ENCODE measurements at places on chromosomes 6 and 20. TPM values are rescaled to one million over a fixed set of nuclear protein-coding genes. Genes with fewer than 3 reads are reported as not detected.

SCGN gene
- total RNA-seq: not detected

SYCP2 gene
- total RNA-seq: 0.26 TPM

DNA sequence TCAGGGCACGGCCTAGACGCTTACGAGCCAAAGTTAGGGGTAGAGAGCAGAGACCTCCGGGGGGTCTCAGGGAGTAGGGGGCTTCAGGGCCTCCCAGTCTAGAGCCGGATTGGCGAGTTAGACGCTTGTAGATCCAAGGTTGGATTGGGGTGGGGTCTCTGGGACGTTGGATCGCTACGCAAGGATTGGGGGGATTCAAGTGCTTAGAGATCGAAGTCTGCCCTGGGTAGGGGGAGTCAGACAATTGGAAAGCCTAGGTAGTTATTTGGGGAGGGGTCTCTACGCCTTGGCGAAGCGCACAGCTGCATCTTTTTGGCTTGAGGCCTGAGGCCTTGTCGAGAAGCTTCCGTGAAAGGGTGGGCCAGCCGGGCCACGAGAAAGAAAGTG, 469 bp downstream of the STX16 start:
- no peak for DNase-seq

DNA sequence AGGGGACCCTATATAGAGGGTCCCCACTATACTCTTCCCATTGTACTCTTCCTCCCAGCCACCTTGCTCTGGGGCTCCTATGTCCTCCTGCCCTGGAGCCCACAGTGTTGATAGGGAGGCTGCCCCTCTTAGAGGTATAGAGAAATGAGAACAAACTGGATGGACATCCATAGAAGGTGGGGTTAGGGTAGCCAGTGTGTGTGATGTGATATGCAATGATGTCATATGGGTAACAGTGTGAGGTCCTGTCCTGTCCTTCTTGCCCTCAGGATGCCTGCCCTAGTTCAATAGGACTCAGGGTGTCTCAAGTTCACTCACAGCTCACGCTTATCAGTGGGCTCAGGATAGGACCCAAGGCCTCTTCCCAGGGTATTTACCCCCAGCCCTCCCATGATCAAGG, 435 bp downstream of the PTCRA start:
- no peak for DNase-seq

- DNase-seq: no peak
These were observed 47.4 kb downstream of the AIG1 start for GRCh38 chr6:143107911-143108761.

GRCh38 chr20:41476013-41476441, 109.4 kb upstream of the EMILIN3 start:
- DNase-seq: peak; percentile 95

DNA sequence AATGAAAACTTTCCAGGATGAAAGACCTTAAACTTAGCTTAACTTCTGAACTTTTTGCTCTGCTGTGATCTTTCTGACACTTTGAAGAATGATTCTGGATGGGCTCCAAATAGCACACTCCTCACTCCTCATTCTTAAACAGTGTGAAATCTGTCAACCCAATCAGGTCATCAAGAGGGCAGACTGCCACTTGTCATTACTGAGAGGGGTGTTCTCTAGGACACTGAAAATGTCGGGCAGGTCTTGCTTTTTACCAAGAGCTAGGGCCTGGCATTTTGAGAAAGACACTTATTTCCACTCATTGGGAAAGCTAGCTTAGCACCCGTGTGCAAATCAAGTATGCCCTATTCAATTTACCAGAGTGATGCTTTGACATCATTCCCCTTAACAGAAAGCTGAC, 122.2 kb downstream of the MTFR2 start:
- DNase-seq: no peak

GRCh38 chr20:56762829-56763228, 133.7 kb downstream of the TFAP2C start:
- no peak for DNase-seq

DNA sequence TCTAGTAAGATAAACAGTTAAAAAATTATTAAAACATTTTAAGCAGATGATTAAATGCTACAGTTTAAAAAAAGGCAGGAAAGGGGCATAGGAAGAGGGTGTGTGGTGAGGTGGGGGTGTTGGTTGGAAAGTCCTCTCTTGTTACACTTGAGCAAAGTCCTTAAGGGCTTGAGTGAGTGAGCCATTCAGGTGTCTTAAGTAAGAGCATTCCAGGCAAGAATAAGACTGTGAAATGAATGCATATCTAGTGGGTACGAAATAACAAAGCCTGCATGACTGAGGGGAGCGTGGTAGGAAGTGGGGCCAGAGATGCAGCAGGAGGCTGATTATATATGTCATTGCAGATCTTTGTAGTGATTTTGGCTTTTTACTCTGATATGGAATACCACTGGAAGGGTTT, 5.1 kb downstream of the CDKAL1 start:
- DNase-seq: no peak

DNA sequence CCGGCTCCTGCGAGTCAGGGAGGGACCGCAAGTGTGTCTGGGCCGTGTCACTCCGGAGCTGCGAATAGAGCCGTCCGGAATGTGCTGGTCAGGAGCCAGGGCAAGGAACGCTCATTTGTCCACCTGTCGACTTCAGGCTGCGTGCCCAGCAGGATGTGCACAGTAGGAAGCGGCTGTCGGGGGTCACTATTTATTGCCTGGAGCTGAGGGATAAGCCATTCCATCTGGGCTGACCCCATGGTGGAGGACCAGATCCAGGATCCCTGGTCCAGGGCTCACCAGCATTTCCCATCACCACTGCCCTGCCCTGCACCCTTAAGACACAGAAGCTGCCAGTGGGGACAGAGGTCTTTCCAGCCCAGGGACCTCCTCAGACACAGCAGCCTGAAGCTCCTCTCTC, 14.7 kb downstream of the NTSR1 start:
- DNase-seq: peak; percentile 97

DNA sequence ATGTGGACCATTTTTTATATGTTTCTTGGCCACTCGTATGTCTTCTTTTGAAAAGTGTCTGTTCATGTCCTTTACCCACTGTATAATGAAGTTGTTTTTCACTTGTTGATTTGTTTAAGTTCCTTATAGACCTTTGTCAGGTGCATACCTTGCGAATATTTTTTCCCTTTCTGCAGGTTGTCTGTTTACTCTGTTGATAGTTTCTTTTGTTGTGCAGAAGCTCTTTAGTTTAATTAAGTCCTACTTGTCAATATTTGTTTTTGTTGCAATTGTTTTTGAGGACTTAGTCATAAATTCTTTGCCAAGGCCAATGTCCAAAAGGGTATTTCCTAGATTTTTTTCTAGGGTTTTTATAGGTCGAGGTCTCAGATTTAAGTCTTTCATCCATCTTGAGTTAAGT, 66.2 kb downstream of the UNC5CL start:
- no peak for DNase-seq

- peak; percentile 29 for DNase-seq
These were observed 19.0 kb upstream of the STX11 start for GRCh38 chr6:144131248-144131709.

GRCh38 chr6:139446138-139446715, 71.8 kb upstream of the CITED2 start:
- no peak for DNase-seq
